CD4-positive, alpha-beta T cell treated with Interleukin-1 beta for 1 hour (primary cell): ENCODE measurements at places on chromosomes 3 and 15.

DNA sequence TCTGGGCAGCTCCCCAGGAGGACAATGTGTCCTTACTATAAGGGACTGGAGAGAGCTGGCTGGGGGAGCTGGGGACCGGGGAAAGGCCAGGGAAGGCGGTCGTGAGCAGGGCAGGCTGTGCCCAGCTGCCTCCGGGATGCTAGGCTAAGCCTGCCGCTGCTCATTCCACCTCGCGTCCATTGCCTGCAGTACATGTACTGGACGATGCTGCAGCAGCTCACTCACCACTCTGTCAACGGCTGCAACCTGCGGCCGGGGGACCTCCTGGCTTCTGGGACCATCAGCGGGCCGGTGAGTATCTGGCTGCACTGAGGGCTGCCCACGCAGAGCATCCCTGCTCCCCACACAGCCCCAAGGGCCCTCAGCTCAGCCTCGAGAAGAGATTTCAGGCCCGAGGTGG is 27.1 kb downstream of the FAH start:
- no peak for DNase-seq

DNA sequence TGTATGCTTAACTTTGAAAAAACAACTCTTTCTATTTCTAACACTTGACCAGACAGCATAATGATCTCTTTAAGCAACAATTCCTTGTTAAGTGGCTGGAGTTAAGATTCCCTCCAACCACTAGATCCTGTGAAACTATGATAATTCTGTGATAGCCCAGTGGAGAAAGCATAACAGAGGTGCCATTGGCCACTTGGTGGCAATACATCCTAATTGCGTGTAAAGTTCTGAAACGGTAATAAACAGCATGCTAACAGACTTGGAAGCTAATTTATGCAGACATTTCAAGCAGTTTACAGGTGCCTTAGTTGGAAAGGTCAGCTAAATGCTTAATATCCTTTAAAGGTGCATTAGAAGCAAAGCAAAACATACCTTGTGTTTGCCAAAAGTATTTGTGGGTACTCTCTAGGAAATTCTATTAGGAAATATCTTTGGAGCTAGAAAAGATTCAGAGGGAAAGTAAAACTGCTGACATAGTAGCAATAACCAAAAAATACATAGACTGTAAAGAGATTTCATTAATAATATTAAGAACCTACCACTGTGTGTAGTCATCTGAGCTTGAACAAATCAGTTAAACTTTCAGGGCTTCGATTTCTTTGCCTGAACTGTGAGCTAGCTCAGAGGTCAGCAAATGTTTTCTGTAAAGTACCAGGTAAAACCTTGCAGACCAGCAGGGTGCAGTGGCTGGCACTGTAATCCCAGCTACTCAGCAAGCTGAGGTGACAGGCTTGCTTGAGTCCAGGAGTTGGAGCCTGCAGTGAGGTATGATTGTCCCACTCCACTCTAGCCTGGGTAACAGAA is 19.0 kb upstream of the CSTA start:
- no peak for DNase-seq

DNA sequence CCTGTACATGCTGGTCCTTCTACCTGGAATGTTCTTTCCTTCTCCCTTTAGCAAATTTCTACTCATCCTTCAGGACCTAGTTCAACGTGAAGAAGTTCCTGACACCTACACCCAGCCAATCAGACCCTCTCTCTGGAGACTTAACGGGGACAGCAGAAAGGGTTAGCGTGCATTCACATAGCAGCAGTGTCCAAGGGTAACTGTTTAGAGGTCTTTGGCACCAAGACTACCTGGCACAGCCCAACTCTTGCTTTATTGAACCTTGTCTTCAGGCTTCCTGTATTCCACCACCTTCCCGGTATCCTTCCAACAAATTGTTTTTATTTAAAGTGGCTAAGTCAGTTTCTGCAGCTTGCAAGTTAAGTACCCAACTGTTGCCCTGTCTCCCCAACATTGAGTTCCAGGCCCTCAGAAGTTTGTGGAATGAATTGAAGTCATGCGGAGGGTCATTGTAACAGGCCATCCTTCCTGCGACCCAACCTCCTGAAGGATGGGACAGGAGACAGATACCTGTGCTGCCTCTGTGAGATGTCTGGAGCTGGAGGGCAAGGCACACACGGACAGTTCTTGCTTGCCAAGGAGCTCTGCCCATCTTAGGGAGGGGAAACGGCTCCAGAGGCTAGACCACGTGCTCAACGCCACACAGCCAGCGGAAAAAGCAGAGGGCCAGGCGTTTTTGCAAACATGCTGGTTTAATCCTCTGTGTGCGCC is 14.4 kb upstream of the WNT7A start:
- no peak for DNase-seq

DNA sequence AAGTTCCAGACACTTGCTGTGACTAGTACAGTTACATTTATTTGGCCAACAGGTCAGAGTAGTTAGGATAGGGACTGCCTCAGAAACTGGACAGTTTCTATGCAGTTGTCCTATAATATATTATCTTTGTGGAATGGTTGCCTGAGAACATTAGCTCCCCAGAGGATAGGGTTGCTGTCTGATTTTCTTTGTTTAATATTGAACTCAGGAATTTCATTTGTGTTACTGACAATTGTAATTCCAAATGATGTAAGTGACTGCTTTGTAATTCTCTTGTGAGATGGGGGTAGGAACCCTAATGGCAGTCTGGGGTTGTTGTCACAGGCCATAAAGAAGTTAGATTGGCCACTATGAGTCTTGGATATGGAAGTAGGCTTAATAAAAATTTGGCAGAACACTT is 2.2 kb downstream of the NXPE3 start:
- no peak for DNase-seq

- DNase-seq: no peak
Observed at GRCh38 chr3:195075941-195076875, 194.8 kb downstream of the XXYLT1 start.
